Esophagus squamous epithelium (tissue), 5 donors: ENCODE measurements at places on chromosomes 1 and 21. TPM values are rescaled to one million over a fixed set of nuclear protein-coding genes. Genes with fewer than 3 reads are reported as not detected.
A peak's percentile ranks its signal among the peaks of the same experiment; 100 is the strongest.

Gene CFHR4
- not detected for total RNA-seq

DNA sequence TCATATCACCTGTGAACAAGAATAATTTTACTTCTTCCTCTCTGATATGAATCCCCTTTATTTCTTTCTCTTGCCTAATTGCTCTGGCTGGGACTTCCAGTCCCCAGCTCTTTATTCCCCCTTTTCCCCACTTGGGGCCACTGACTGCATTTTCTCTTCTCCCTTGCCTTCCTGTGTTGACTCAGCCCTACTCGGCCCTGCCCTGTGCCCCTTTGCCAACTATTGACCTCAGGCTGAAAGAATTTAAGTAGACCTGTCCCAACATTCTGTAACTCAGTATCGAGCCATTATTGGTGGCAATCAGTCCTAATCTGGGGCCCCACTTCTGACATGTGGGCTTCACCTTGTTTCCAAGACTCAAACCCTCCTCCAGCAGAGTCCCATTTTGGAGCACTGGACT is 60.6 kb upstream of the STUM start:
- no peak for DNase-seq
- peaks cover 41% of the 10 kb centered on the region for H3K27me3 ChIP-seq
- H3K36me3 ChIP-seq, result no peaks in the 10 kb centered on the region
- H3K4me1 ChIP-seq, result no peaks in the 10 kb centered on the region

- peak; percentile 17 for DNase-seq
- peak within 1 kb of the TSS; percentile 91 for H3K27ac ChIP-seq
- H3K27me3 ChIP-seq, result no peaks in the 10 kb centered on the region
- H3K4me3 ChIP-seq, result peak within 1 kb of the TSS; percentile 84
These were observed at the start of gene MOB3C for GRCh38 chr1:46616277-46617107. Gene MOB3C (minus strand): TSS chr1:46616811. CDS start chr1:46613321, 3,490 bp downstream.

- no peak overlapping the region for H3K27ac ChIP-seq
- peaks cover 47% of the 10 kb centered on the region for H3K4me1 ChIP-seq
- H3K36me3 ChIP-seq, result no peaks in the 10 kb centered on the region
- no peaks in the 10 kb centered on the region for H3K27me3 ChIP-seq
- no peak for DNase-seq
- no peak overlapping the region for H3K4me3 ChIP-seq
These were observed 103.9 kb upstream of the IRF2BP2 start for GRCh38 chr1:234713859-234714258.

DNA sequence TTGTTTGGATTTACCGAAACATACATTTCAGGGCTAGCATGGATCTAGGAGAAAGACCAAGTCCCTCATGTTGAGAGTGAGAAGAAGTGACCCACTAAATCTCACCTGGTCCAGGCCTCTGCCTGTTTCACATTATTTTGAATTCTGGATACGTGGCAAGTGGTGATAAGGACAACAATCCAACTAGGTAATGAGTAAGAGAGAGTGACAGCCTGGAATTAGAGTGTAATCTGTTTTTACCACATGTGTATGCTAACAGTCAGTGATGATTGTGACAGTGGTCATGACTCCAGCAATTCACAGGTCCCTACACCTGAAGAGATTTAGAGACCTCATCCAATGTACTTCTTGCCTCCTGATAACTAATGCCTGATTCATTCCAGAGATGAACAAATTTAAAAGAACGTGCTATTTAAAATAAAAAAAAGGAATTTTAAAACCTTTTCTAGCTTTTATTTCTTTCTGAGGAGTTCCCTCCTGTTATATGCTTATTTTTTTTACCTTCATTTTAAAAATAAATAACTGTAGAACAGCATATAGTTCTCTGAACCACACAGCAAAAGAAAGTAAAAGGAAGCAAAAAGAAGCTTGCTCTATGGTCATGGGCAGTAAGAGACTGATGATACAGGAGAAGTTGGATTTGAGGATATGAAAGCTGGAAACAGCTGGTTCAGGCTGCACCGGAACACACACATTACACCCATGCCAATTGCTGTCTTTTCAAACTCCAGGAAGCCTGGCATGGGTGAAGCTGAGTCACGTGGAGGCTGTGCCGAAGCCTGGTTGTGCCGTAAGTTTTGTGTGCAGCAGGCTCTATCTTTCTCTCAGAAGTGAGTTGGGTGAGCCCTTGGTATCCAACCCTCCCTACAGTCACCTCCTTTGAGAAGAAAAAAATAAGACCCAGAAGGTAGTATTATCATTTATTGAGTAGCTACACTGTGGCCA is 14.7 kb downstream of the C1orf116 start:
- H3K27me3 ChIP-seq, result no peaks in the 10 kb centered on the region
- peak overlapping the region; percentile 98 for H3K27ac ChIP-seq
- DNase-seq, result no peak
- H3K4me1 ChIP-seq, result peaks cover 23% of the 10 kb centered on the region

DNA sequence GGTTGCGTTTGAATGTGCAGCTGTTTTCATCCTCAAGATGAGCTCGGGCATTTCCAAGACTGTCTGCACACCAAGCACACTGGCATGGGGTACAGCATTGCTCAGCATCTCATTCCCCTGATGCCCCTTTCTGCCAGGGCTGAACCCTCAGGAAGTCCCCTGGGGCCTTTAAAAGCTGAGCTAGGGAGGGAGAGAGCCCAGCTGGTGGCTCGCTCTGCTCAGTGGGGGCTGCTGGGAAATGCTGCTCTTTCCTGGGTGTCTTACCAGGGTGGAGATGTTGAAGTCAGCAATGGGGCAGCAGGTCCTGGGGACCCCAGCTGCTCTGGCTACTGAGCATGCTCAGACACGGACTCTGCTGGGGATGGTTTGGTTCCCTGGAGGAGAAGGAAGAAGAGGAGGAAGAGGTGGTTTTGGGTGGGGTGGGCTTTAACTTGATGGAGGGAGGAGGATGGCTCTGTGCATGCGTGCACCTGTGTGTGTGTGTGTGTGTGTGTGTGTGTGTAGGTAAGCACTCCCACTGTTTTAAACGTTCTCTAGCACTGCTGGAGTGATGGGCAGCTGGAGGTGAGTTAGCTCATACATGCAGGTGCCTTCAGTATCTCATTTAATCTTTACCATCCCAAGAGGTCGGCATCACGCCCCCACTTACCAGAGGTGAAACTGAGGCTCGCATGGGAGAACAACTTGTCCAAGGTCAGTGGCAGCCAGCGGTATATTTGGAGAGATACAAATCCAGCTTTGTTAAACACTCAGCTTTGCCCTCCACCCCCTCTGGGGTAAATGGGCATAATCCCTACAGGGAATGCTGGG is 40.9 kb downstream of the ACTL8 start:
- DNase-seq, result no peak
- no peak overlapping the region for H3K27ac ChIP-seq
- H3K4me1 ChIP-seq, result no peaks in the 10 kb centered on the region
- no peaks in the 10 kb centered on the region for H3K36me3 ChIP-seq
- H3K4me3 ChIP-seq, result no peak overlapping the region
- H3K27me3 ChIP-seq, result no peaks in the 10 kb centered on the region

GRCh38 chr21:37783016-37783415 is 133.2 kb downstream of the KCNJ6 start:
- no peak for DNase-seq
- no peak overlapping the region for H3K4me3 ChIP-seq
- H3K27ac ChIP-seq, result no peak overlapping the region
- H3K36me3 ChIP-seq, result no peaks in the 10 kb centered on the region
- no peaks in the 10 kb centered on the region for H3K27me3 ChIP-seq

- H3K27ac ChIP-seq, result peak overlapping the region; percentile 74
- no peak for DNase-seq
- H3K4me1 ChIP-seq, result peaks cover 14% of the 10 kb centered on the region
These were observed 50.2 kb downstream of the LPAR3 start for GRCh38 chr1:84842748-84843231.

DNA sequence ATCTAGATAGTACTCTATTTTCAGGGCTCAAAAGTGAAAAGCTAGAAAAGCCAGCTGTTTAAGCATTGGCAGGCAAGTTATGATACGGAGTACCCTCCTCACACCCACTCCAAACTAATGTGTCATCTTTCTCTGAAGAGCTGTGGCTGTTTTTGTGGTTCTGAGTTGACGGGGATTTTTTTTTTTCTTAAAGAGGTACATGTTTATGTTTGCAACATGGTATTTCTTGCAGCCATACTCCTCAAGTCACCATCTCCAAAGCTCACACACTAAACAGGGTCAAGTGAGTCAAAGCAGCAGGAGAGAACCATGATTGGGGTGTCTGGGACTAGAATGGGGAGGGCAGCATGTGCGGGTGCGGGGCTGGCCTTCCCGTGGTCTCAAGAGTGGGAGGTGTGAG is 347.2 kb downstream of the DISC1 start:
- no peaks in the 10 kb centered on the region for H3K4me1 ChIP-seq
- no peak for DNase-seq
- H3K27ac ChIP-seq, result no peak overlapping the region
- H3K27me3 ChIP-seq, result no peaks in the 10 kb centered on the region
